ENCODE measurements at places on chromosomes 13 and 19.
A peak's percentile ranks its signal among the peaks of the same experiment; 100 is the strongest.

GRCh38 chr13:106415442-106415841 lies 120.0 kb downstream of the EFNB2 start:
- DNase-seq = no peak

DNA sequence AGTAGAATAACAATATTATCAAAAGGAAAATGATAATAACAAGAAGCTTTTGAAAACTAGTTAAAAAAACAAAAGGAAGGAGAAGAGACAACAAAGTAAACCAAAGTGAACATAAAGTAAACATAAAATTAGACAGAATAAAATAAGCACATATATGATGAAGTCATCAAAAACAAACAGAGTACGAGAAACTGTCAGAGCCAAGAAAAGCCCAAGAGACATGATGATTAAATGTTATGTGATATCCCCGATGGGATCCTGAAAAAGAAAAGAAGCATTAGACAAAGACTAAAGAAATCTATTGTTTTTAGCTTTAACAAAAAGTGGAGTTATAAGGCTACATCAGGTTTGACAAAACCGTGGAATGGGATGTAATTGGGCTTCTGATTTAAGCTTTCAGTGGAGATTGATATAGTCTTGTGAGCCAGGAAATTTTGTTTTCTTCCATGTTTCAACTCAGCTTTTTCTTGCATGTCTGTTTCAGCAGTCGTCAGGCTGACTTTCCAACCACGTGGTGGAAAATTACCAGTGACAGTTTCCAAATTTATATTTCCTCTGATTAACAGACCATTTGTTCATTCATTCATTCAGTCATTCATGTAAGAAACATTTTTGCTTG lies 64.9 kb downstream of the KL start:
- DNase-seq = no peak

- DNase-seq = no peak
Observed at GRCh38 chr13:95226932-95227695, 74.1 kb downstream of the ABCC4 start.

GRCh38 chr19:2237051-2237868 lies 636 bp downstream of the SF3A2 start:
- DNase-seq = no peak

DNA sequence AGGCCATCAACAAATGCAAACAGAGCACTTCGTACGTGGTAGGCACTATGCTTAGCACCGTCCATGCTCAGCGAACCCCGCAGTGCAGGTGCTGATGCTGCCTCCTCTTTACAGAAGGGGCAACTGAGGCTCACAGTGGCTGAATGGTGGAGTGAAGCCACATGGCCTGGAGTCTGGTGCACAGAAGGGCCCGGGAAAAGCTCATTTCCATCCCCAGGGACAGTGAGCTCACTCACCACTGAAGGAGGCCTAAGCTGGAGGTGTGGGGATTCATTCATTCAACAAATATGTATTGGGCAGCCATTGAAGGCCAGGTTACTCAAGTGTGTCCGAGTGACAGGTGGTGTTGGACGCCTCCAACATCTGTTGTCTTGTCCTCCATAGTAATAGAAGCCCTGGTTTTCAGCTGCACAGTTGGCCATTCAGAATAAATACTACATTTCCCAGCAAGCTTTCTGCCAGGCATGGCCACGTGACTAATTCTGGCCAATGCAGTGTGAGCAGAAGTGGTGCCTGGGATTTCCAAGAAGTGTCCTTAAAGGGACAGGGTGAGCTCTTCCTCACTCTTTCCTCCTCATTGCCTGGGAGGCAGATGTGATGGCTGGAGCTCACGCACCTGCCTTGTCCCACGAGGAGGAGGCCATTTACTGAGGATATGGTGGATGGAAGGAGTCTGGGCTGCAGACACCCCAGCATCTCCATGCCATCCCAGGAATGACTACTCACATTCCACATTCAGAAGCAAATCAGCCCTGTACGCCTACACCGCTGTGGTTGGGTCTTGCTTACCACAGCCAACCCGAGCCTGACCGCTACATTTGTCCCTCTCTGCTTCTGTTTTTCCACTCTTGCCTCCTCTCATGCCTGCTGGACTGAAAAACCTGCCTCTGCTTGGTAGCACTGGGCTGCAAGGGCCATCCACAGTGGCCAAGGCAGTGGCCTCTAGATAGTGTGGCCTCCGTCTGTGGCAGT lies 2.3 kb upstream of the ZNRF4 start:
- DNase-seq = peak; percentile 74

- DNase-seq = no peak
Observed at GRCh38 chr13:114131583-114132418, 622 bp downstream of the RASA3 start.

GRCh38 chr13:25541434-25542123 lies 169.8 kb downstream of the ATP8A2 start:
- no peak for DNase-seq

- no peak for DNase-seq
Observed at GRCh38 chr13:65103351-65103750, 2126.8 kb downstream of the PCDH9 start.

GRCh38 chr13:84658491-84659358 lies 776.5 kb upstream of the SLITRK1 start:
- DNase-seq = no peak

DNA sequence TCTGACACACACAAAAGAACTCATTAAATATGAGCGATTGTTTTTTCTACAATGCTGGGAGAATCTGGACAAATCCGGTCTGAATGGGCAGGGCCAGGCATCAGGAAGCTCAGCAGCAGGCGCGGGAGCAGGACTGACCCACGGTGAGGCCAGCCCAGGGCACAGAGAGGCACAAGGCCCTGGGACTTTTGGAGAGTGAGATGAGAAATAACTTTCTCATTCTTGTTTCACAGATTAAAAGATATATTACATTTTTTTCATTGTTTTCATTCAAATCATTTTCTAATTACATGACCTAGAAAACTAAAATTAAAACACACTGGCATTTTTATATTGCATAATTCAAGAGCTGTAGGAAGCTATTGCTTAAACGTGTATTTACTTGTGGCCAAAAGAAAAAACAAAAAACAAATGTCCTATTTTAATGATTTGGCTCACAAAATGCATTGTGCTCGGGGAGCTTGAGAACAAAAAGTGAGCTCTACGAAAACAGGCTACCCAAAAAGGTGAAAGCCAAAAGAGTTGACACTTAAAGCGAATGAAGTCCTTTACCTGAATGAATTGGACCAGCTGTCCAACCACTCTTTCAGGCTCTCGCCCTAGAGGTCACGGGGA lies 133.1 kb downstream of the TNFRSF19 start:
- no peak for DNase-seq

- DNase-seq = no peak
Observed at GRCh38 chr13:44230736-44231135, 142.9 kb upstream of the SERP2 start.

DNA sequence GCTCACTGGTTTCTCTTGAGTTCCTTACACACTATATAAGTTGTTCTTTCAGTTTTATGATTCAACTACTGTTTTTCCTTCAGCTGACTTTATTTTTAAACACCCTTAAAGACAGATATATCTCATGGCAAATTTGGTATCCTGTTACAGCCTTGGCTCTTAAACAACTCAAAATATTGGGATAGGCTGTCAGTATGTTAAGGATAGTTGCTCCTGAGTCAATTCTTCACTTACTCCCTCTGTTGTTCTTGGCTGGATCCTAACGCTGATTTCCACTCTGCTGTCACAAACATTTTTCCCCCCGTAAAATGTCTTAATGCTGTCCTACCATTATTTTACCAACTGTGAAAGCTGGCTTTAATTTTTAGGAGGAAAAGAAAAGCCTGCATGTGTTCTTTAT lies 1.2 kb downstream of the KCNRG start:
- DNase-seq = no peak

DNA sequence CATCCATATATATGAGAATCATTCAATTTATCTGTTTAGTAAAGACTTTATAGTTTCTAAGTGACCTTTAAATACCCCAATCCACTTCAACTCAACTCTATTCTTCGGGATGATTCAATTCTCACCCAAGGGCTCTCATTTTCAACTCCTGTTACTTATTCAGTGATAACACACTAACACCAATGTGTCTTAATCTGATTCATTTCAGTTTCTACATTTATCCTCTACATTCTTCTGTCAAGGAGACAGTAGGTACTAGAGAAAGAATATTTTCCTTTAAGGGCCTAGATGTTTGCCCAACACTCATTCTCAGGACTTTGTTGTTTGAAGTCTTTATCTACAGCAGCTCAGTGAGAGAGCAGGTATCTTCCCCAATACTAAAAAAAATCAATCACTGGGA lies 7.1 kb downstream of the ARGLU1 start:
- DNase-seq = no peak

Measured in glutamatergic neuron (in vitro differentiated cells).